ENCODE measurements at places on chromosomes 5 and 9.
A peak's percentile ranks its signal among the peaks of the same experiment; 100 is the strongest.

DNA sequence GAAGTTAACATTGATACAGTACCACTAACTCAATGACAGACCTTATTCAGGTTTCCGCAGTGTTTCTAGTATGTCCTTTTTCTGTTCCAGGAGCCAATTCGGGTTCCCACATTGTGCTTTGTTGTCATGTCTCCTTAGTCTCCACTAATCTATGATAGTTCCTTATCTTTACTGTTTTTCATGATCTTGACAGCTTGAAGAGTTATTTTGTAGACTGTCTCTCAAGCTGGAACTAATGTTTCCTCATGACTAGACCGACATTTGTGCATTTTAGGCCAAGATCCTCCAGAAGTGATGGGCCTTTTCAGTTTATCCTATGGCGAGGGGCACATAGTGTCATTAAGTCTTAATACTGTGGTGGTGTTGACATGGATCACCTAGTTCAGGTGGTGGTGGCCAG is 104.2 kb downstream of the MACROH2A1 start:
- DNase-seq = no peak

GRCh38 chr5:107864793-107865192 is 194.1 kb upstream of the EFNA5 start:
- peak; percentile 53 for DNase-seq

DNA sequence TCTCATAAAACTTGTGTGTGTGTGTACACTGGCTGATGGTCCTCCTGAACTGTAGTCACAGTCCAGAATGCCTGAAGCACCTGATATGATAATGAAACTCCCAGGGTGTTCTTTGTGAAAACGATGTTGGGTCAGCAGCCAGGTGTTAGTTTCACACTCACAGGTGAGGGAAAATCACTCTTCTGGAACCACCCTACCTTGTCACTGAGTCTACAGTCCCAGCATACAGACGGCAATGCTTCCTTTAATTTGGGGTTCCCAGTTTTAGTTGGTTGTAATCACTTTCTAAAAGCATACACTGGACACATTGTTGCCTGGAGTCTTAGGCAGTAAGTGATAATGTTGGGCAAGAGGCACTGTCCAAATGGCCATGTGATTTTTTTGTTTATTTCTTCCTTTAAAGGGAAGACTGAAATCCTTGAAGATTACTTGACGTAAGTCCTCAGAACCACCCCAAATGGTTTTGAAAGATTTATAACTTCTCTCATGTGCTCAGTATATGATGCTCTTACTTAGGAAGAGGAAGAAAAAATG is 18.2 kb upstream of the MGAT1 start:
- DNase-seq = no peak

DNA sequence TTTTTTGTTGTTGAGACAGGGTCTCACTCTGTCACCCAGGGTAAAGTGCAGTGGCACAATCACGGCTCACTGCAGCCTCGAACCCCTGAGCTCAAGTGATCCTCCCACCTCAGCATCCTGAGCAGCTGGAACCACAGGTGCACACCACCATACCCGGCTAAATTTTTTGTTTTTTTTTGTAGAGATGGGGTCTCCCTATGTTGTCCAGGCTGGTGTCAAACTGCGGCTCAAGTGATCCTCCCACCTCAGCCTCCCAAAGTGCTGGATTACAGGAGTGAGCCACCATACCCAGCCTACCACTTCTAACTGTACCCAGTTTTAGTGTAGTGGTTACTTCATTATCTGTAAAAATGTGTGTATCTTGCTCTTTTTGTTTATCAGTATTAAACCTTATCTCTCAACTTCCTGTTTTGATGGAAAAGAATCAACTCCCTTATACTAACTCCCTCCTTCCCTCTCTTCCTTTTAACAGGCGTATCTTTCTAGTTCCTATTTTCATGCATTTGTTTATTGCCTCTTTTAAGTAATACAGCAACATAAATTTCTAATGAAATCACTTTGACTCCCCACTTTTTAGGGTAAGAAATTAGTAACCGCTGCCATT is 33.1 kb downstream of the GRAMD2B start:
- no peak for DNase-seq

- DNase-seq = peak; percentile 6
Measured at GRCh38 chr9:99222416-99223270, 561 bp downstream of the SEC61B start.

DNA sequence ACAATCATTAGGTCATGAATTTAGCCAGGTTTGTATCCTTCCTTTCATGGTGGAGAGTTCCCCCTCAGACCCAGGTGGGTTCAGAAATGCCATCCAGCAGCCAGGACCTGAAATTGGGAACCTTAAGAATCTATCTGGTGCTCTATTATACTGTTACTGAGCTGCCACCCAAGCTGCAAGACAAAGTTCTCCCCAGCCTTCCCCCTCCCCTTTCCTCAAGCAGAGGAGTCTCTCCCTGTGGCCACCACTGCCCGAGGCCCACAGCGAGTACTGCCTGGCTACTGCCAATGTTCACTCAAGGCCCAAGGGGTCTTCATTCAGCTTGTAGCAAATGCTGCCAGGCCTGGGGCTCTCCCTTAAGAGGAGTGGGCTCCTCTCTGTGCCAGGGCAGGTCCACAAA is 133.8 kb downstream of the TMEM38B start:
- DNase-seq = no peak

DNA sequence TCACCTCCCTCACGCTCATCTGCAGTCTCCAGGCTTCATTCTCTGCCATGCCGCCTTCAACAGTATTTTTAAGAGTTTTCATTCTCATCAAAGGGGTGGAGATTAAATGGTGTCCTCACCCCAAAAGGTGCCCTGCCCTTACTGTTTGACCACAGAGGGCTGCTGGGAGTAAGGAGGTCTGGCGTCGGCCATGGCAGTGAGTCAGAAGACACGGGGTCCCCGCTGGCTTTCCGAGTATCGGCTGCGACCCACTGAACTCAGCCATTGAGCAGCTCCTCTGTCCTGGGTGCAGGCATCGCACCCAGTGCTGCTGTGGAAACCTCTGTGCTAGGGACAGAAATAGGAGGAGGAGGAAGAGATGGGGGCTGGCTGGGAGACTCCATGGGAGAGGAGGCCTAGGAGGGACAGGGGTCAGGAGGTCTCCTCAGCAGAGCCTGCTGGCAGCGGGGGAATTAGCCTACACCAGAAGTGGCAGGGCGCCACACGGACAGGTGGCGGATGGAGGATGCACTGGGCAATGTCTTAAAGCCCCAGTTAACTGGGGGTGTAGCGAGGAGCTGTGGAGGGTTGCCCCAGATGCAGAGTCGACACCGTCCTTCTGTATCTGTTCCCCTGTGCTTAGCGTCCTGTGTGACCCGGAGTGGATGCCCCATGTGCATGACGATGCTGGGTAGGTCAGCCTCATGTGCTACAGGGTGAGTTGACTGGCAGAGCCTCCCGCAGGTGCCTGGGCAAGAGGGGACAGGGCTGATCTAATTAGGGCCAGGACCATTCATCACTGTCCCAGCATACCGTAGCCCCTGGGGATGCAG is 15.4 kb upstream of the PLEKHG4B start:
- no peak for DNase-seq

- DNase-seq = no peak
Measured at GRCh38 chr9:109971226-109971625, 191.2 kb downstream of the PALM2AKAP2 start.

Measured in GM04503 (cell line).